Aortic smooth muscle cell (primary cell): ENCODE measurements at places on chromosomes 2 and 18. TPM values are rescaled to one million over a fixed set of nuclear protein-coding genes. Genes with fewer than 3 reads are reported as not detected.

IL1A gene
- 0.13 and 0.19 TPM in 2 replicates for total RNA-seq

C2orf42 gene
- 16.0 and 18.0 TPM in 2 replicates for total RNA-seq

ERFE gene
- 0.92 and 0.99 TPM in 2 replicates for total RNA-seq

TTC27 gene
- total RNA-seq: 24.0 and 35.8 TPM in 2 replicates

CAVIN2 gene
- total RNA-seq: 5.8 and 17.4 TPM in 2 replicates

POMC gene
- total RNA-seq: 1.2 and 1.3 TPM in 2 replicates

ATP8B1 gene
- 124 and 210 TPM in 2 replicates for total RNA-seq

PTPRN gene
- total RNA-seq: 0.25 and 0.40 TPM in 2 replicates

SGPP2 gene
- total RNA-seq: not detected in 2 replicates

FRZB gene
- 0.66 and 1.3 TPM in 2 replicates for total RNA-seq

HTR2B gene
- 118 and 269 TPM in 2 replicates for total RNA-seq
